ENCODE measurements at places on chromosomes 3 and 15.

GRCh38 chr3:148975248-148975647 is 16.1 kb upstream of the GYG1 start:
- DNase-seq: no peak

DNA sequence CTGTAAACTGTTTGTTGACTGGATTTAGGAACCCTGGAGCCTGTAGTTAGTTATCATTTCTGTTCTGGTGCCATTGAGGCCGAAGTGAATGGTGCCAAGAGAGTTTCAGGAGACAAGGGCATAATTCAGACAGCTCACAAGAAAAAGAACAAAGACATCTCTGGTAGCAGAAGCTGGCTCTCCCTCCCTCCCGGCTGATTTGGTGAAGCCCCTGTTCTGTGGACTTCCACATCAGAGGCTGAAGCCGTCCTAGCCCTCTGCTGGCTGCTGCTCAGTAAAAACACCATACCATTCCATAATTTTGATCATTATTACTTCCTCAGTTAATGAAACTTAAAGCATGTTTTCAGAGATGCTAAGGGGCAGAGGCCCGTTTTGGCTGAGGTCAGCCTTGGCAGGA is 381.2 kb upstream of the WNT5A start:
- DNase-seq: no peak

DNA sequence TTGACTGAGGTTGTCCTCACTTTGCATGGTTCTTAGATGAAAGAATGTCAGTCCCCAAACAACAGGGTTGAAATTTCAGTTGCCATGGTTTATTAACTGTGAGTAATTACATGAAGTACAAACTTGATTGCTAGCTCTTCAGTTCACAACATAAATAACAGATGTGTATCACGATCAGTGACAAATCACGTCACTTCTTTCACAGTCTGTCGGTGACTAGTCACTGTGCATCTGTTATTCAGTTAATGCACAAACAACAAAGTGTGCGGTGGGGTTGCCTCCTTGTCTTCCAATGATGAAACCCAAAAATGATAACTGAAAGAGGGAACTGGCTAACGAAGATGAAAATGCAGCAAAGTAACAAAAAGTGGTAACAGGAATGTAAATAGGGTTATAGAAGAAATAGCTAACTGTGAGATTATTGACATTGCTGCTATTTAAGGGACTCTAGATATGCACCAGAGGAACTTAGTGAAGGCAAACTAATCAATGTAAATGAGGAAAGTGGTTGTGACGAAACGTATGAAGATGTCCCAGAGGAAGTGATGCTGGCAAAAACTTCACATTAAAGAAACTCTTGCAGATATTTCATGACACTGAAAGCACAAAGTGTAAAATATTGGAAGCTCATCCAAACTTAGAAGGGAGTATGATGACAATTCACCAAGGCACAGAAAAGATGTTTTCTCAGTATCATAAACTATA is 159.3 kb downstream of the WDR76 start:
- DNase-seq: no peak

DNA sequence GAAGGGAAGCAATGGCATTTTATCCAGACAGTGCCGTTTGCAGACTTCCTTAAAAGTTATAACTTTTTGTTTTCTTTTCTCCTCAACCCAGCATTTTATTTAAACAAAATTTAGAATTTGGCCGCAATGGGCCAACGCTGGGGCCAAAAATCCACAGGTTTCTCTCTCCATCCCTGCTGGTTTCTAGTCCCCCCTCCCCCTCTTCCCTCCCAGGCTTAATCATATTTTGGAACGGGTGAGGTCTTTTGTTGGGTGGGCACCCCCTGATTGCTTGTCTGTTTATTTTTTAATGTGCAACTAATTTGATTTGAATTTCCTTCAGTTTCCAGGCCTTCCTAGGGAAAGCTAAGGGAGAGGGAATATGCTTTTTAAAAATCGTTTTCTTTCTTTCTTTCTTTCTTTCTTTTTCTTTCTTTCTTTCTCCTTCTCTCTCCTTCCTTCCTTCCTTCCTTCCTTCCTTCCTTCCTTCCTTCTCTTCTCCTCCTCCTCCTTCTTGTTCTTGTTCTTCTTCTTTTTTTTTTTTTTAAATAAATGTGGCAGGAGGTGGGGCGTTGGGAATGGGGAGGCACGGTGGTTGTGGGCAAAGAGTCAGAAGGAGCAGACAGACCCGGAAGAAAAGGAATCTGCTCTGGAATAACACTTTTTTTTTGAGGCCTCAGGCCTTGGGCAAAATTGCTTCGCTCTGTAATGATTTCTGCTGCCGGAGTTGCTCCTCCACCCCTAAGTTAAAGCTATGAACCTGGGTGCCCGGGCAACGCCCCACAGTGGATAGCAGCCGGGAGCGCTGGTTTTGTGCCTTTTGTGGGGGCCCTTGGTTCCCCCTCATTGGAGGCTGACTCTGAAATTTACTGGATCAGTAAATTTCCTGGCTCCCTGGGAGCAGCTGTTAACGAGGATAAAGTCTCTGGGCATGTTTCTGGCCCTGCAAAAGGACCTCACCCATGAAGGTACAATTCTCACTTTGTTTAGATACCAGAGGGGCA is 1.9 kb downstream of the FNDC3B start:
- DNase-seq: peak; percentile 24

DNA sequence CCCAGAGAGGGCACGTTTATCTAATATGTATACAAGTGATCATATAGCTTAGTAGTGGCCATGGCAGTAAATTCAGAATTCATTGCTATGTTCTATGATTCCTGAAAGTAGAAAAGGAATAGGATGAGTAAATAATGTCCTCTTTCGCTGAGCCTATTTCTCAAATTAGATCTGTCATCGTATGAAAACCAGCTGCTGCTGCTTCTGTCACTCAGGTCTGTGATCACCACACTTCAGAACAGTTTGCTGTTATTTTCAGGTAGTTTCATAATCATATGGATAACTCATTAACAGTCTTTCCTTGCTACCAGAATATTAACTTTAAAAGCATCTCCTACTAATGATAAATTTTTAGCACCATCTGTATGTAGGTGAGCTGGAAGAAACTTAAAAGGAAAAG is 289.1 kb upstream of the AZI2 start:
- DNase-seq: no peak

DNA sequence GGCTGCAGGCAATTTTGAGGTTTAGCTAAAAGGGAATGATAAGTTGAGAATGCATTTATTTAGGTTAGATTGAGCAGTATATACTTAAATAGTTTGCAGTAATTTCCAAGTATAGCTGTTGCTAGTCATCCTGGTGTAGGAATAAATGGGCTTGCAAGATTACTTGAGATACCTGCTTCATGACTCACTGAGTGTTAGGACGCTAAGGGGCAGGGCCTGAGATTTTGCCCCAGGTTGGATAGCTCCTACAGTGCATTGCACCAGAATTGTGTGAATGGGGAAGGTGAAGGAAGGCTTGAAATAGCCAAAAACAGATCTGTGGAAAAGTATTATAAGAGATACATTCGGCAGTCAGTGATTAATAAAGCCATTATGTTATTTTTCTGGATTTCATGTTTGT is 72.8 kb downstream of the KCNH8 start:
- DNase-seq: peak; percentile 72

- DNase-seq: peak; percentile 66
These were observed 77.4 kb upstream of the PTPRG start for GRCh38 chr3:61483997-61484396.

- peak; percentile 91 for DNase-seq
These were observed 13.3 kb downstream of the GRAMD2A start for GRCh38 chr15:72184165-72184811.

DNA sequence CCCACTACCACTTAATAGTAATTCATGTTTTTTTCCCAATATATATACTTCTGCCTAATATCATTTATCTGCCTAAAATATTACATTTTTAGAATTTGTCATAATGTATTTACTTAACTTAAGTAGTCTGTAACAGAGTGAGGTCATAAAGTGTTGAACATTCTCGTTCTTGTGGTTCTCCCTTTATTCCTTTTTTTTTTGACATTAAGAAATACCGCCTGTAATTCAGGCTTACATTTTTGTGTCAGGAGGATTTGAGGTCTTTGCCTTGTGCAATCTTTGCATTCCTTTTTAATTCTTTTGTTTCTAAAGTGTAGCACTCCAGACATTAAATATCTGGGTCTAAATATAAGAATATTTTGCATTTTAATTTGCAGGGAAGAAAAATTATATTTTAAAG is 315.4 kb downstream of the PTPRG start:
- DNase-seq: no peak

GRCh38 chr3:45453839-45454238 is 65.5 kb downstream of the LARS2 start:
- DNase-seq: no peak

- DNase-seq: peak; percentile 18
These were observed 321.0 kb upstream of the C2CD4B start for GRCh38 chr15:62486041-62486440.

- DNase-seq: no peak
These were observed 21.6 kb upstream of the PRR23E start for GRCh38 chr3:127171320-127171719.

- DNase-seq: no peak
These were observed 109.9 kb downstream of the NSUN3 start for GRCh38 chr3:94172695-94173310.

DNA sequence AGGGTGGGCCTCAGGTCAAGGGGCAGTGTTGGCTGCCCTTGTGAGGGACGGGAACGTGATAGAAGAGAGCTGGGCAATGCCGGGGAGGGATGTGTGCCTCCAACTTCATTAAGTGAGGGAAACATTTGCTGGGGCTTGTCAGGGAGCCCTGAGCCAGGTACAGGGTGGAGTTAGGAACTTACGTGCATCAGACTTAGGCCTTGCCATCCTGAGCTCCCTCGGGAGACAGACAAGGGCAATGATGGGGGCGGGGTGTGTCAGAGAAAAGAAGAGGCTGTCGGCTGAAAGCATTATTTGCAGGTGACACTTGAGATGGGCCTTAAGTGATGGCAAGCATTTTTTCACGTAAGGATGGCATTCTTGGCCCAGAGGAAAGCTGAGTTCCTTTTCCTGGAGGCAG is 1.6 kb downstream of the FAM131A start:
- no peak for DNase-seq

Data from trophoblast cell (in vitro differentiated cells and primary cell).